Activated naive CD4-positive, alpha-beta T cell (primary cell): ENCODE measurements at places on chromosomes 11 and 22.
A peak's percentile ranks its signal among the peaks of the same experiment; 100 is the strongest.

GRCh38 chr11:117175104-117175503 is 3.4 kb upstream of the SIDT2 start:
- DNase-seq: no peak

DNA sequence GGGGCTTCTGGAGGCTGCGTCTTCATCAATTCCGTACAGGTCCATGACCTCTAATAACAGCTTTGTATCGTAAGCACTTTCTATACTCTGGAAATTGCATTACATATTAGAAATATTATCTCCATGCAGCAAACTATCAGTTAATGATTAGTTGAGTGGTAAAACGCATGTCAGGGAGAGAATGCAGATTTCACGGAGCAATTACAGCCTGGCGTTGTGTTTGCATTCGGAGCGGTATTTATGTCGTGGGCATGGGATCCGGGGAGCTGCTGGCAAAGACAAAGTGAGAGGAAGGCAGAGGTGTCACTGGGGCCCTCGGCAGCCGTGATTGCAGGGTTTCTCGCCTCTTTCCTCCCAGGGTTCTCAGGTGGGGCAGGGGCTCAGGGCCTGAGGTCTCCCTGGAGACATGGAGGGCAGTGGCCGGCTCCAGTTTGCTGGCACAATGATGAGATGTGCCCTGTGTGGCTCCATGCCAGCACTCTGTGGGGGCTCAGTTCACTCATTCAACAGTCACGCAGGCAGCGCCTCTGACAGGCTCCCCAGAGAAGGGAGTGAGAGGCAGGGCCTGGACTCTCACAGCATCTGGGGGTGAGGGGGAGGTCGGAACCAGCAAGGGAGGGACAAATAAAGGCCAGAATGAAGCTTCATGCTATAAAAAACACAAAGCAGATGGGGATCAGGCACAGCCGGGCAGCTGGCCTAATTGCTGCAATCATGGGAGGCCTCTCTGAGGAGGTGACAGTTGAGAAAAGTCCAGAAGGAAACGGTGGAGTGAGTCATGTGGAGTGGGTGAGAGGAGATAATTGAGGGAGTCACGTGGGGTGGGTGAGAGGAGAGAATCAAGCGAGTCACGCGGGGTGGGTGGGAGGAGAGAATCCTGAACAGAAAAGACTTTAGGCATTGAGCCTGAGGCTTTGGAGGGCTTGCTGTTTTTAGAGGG is 1002.7 kb downstream of the BRD1 start:
- DNase-seq: no peak

- no peak for DNase-seq
These were observed 8.2 kb upstream of the USP2 start for GRCh38 chr11:119389611-119390254.

DNA sequence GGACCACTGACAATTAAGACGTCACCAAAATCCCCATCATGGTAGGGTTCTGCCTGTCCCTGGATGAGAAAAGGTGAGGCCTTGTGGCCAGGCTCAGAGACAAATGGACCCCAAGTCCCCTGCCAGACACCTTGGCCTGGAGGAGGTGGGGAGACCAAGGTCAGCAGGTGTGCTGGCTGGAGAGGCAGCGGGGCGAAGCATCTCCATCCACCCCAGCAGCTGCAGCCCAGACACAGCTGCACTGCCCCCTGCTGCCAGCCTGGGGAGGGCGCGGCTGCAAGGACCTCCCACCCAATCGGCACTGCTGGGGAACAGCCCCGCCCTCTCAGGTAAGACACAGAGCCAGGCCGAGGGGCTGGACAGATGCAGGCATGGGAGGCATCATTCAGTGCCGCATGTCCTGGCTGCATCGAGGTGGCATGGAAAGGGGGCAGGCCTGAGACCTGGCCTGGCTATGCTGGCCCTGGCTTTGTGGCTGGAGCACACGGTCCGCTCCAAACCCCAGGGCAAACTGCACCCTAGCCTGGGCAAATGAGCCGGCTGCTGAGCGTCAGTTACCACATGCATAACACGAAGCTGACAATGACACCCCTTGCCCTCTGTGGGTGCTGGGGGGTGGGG is 12.2 kb upstream of the MFNG start:
- peak; percentile 28 for DNase-seq

DNA sequence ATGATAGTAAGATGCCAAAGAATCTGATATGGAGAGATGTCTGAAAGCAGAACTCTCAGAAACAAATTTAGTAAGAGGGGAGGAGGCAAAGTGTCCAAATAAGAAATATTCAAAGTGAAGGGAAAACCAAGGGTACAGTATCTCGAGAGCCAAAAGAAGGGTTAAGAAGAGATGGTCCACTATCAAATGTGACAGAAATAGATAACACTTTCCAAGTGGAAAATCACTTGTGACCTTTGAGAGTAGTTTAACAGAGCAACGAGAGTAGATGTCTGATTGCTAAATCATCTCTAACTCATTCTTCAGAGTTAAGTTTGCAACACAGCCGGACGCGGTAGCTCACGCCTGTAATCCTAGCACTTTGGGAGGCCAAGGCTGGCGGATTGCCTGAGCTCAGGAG is 4.3 kb upstream of the BUD13 start:
- no peak for DNase-seq

DNA sequence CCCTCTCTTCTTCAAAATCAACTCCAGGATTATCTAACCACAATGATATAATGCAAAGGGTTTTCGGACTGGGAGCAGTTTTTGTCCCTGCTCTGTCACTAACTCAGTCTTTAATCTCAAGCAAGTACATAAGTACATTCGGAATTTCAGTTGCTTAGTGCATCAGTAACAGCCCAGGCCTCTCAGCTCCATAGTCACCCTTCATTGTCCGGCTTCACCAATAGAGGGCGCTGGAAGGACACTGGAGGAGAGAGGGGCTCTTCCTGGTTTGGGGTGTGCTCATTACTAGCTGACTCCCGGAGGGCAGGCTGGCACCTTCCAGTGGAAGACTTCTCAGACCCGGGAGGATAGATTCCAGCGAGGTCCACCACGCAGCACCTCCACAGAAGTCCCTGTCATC is 90.4 kb upstream of the PDGFD start:
- no peak for DNase-seq

- DNase-seq: no peak
These were observed 12.2 kb downstream of the SLN start for GRCh38 chr11:107699371-107700285.

DNA sequence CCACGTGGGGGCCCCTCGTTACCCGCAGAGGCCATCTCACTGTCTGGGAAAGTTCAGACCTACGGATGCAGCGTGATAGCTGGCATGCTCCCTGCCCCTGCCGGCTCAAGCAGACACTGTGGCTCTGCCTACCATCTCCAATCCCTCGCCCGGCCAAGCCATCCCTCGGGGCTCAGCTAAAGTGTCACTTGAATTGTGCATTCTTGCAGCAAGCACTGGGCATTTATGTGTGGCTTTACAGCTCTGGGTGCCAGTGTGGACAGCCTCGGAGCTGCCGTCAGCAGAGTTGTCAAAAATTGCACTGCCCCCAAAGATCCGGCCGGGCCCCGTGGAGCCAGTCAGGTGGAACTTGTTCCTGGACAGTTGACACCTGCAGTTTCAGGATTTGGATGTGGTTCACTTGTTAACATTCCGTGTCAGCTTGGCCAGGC is 75.0 kb upstream of the FGF3 start:
- DNase-seq: no peak

- DNase-seq: no peak
These were observed 32.2 kb upstream of the A4GALT start for GRCh38 chr22:42752912-42753311.

GRCh38 chr11:1519028-1520010 is 32.7 kb upstream of the MOB2 start:
- no peak for DNase-seq

DNA sequence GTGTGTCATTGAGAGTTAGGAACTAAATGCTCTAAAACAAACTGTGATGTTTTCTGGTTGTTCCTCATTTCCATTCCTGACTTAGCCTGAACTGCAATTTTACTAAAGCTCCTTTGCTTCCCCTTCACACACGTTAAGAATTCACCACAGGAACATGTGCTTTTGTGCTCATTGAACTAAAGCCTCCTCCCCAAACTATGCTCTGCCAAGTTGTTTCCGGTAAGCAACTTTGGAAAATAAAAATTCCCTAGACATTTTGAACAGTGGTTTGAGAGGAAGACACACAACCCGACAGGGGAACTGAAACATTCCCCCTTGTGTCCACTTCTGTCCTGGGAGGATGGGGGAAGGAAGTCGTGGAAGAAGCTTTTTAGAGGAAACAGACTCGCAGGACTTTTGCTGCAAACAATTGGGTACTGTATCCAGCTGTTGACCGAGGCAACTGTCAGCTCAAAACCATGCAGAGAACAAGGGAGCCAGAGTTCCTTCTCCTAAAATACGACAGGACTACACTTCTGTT is 66.9 kb downstream of the GAB2 start:
- no peak for DNase-seq
